ENCODE measurements at places on chromosomes 12 and 14.

GRCh38 chr12:57276935-57277563, 26.1 kb upstream of the STAC3 start:
- no peak for DNase-seq

DNA sequence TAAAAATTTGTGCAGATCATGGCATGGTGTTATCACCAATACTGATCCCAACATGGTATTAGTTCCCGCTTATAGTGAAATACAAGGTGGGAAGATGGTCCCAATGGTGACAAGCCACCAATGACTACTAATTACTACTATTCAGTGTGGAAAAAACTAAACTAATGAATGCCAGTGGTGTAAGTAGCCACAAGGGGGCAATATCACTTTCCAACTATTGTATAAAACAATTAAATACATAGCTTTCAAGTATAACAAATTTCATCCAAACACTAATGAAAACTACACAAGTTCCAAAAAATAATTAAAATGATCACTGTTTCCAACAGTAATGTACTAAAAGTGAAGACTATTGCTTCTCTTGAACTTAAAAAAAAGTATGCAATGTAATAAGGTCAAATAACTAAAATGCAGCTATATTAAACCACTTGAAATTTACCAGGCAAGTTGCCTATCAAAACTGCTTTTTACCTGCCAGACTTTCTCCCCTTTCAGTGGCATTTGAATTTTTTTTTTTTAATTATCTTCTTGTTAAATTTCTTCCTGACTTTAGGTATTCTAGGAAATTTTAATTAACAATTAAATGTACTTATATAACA, 58.0 kb downstream of the PAPLN start:
- DNase-seq, result peak; percentile 10

- DNase-seq, result no peak
These were observed 1.6 kb upstream of the PRPH start for GRCh38 chr12:49293056-49293956.

DNA sequence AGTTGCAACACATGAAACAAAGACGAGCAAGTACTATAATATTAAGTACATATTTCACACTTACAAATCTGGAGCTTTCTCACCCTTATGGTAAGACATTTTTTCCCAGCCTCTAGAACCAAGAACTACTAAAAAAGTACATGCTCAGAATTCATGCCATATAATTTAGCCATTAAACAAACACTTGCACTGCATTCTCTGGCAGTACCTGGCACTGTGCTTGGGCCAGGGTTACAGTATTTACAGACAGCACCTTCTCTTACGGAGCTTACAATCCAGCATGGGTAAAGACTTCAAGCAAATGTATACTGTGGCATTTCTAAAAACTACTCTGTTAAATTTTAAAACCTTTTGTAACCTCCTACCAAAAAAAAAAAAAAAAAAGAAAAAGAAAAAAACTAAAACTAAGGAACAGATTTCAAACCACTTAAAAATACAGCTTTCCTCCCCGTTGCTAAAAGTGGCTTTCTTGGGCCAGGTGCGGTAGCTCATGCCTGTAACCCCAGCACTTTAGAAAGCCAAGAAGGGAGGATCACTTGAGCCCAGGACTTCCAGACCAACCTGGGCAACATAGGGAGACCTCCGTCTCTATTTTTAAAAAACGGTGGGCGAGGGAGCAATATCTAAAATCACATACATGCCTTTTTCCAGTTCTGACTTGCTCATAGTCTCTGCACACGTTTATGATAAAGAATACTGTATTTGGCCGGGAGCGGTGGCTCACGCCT, 956 bp downstream of the GNPTAB start:
- DNase-seq, result no peak

- DNase-seq, result no peak
These were observed 51.5 kb downstream of the DUSP16 start for GRCh38 chr12:12511021-12511783.

DNA sequence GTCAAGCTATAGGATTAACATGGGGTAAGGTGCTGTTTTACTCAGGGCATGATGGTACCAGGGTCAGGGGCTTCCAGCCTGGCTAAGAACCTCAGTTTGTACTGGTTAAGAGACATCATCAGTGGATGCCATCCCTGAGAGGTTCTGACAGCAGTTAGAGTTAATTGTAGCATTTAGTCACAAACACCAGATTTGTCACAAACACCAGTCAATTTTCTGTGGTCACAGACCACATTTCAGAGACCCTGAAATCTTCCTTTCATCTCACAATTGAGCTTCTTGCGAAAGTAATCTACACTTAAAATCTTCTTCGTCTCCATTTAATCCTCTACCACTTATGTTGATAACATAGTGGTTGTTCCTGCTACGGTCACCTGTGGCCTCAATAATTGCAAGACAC, 143.0 kb upstream of the EGLN3 start:
- DNase-seq, result no peak

- DNase-seq, result no peak
These were observed 45.1 kb upstream of the CPM start for GRCh38 chr12:68977909-68978610.

GRCh38 chr12:103560604-103561101, 26.4 kb upstream of the STAB2 start:
- no peak for DNase-seq

GRCh38 chr12:68190301-68190700, 30.8 kb upstream of the IFNG start:
- no peak for DNase-seq

DNA sequence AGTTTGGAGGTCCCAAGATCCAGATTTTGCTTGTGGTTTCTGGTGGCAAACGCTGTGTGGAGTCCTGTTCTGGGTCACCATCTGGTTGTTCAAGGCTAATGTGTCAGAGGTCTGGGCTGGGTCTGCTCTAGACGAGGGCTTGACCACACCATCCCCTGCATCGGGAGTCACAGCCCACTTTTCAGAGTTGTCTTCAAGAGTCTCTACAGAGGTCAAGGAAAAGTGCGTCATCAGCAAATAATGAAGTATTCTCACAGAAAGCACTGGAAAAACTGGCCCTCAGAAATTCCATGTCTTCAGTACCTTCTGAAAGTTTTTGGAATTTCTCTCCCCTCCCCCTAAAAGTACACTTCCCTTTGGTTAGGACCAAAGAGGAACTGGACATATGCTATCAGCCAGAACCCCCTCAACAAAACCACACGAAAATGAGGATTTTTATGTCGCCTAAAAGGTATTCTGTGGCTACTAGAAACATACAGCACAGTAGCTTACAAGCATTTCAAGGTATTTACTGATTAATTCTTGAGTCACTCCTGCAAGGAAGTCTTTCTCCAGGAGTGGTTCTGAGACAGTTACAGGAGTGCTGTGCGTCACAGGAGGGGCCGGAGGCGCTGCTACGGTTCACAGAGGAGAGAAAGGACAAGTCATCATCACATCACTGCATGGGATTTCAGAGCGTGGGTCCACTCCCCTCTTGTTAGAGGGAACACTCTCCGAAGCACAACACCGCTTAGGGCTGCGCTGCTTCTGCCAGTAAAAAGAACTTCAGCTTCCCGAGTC, 35.4 kb downstream of the RAD52 start:
- no peak for DNase-seq

GRCh38 chr12:99427104-99427503, 220.4 kb upstream of the GARIN6 start:
- no peak for DNase-seq

DNA sequence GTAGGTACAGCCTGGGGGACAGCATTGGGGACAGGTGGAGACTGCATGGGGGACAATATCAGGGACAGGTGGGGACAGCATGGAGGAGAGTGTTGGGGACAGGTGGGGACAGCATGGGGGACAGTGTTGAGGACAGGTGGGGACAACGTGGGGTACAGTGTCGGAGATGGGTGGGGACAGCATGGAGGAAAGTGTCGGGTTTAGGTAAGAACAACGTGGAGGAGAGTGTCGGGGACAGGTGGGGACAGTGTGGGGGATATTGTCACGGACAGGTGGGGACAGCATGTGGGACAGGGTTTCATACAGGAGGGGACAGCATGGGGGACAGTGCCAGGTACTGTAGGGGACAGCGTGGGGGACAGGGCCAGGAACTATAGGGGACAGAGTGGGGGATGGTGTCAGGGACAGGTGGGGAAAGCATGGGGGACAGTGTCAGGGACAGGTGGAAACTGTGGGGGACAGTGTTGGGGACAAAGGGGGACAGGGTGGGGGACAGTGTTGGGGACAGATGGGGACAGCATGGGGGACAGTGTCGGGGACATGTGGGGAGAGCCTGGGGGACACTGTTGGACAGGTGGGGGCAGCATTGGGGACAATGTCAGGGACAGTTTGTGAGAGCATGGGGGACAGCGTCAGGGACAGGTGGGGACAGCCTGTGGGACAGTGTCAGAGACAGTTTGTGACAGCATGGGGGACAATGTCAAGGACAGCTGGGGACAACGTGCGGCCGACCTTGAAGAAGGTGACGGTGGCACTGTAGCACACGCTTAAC, 213.1 kb downstream of the TMEM121 start:
- no peak for DNase-seq

- no peak for DNase-seq
These were observed 427.6 kb downstream of the ZFP36L1 start for GRCh38 chr14:68365228-68365627.

DNA sequence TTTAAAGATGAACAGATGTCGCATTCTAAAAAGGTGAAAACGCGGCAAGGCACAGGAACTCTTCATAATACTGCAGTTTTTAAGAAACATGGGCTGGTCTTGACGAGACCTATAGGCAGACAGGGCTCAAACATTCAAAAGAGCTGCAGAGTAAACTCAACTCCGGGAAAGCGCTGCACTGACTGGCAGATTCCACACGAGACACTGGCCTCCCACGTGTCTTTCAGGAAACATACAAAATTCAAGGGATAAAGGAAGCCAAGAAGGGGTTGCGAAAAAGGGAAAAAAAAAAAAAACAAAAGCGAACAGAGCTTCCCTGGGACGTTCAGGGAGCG, 614 bp upstream of the ARF6 start:
- peak; percentile 31 for DNase-seq

- no peak for DNase-seq
These were observed 11.6 kb upstream of the SCN8A start for GRCh38 chr12:51579321-51579850.

DNA sequence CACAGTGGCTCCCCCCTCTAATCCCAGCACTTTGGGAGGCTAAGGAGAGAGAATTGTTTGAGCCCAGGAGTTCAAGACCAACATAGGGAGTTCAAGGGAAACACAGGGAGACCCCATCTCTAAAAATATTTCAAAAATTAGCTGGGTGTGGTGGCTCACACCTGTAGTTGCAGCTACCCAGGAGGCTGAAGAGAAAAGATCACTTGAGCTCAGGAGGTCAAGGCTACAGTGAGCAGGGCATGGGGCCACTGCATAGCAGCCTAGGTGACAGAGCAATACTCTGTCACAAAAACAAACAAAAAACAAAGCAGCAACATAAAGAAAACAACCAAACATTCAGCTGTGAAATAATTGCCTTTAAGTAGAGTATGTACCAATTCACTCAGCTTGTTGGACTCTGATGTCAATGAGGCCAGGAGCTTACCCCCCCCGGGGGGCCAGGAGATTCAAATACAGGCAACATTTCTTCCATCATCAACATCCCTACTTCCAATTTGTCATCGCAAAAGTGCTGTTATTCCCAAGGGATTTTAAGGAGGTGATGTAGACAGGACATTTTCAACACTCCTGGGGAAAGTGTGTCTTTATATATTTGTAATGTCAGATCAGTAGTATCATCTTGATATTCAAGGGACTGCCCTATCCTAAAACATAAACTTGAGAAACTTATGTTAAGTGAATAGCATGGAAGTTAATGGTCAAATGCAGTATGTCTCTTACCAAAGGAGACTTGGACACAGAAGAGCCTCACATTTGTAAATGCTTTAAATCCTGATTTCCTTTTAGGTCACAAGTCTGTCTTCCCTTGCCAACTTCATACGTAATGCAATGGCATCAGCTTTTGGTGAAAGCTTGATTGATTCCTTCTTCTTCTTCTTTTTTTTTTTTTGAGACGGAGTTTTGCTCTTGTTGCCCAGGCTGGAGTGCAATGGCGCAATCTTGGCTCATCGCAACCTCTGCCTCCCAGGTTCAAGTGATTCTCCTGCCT, 40.6 kb upstream of the AEBP2 start:
- DNase-seq, result no peak

- DNase-seq, result no peak
These were observed 17.3 kb upstream of the KRT86 start for GRCh38 chr12:52257074-52257551.

- DNase-seq, result no peak
These were observed 2.4 kb downstream of the C14orf180 start for GRCh38 chr14:104582005-104582404.

- DNase-seq, result no peak
These were observed 152.5 kb downstream of the PTPRO start for GRCh38 chr12:15474766-15475165.

DNA sequence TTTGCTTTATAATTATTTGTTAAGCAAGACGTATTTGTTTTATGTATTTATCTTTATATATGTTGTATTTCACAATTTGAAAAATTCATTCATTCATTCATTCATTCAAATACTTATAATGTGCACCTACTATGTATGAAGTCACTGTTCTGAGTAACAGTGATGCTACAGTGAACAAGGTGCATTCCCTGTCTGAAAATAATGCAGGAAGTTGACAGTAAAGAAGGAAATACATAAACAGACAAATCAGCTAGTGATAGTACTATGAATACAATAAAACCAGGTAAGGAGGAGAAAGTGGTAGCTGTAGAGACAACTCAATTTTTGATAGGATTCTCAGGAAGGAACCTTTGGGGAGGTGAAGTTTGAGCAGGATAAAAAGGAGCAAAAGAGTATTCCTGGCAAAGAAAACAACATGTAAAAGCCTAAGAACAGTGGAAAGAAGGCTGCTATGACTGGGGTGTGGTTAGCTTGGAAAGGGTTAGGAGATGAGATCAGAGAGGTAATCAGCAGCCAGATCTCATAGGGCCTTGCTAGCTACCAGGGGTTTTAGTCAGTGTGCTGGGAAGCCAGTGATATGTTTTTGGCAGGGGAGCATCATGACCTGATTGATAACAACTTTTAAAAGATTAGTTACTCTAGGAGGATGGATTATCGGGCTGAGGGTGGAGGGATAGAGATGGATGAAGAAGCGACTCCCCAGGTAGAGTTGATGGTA, 17.4 kb downstream of the BICDL1 start:
- no peak for DNase-seq

- no peak for DNase-seq
These were observed 8.0 kb upstream of the ANKRD9 start for GRCh38 chr14:102517392-102518062.

DNA sequence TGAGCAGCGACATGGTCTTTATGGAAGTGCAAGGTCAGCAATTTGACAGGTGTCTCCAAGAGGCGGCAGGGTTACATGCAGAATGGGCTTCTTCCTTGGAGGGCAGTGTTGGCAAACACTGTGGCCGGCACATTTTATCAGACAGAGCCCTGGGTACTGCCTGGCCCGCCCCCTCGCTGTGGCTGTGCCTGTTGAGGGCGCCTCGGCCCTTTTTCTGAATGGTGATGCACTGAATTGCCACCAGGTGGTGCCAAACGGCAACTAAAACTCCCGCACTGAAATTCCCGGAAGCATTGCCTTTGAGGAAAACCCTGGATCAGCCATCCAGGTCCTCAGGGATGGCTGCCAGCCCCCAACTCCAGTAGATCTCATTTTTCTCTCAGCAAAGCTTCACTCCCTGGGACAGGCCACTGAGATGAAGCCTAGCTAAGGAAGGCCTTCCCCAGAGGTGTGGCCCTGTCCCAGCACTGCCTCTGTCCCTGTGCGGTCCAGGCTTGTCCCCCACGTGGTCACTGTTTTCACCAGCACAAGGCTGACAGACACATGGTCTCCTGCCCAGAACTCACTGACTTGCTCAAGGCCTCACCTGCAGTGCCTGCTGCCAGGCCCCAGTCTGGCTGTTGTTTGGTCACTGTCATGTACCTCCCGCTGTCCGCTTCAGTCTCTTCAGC, 73.6 kb downstream of the TESC start:
- DNase-seq, result peak; percentile 20

Measured in activated T-cell treated with anti-CD3 and anti-CD28 coated beads for 4 hours (primary cell).